ENCODE measurements at places on chromosomes 3 and 15. TPM values are rescaled to one million over a fixed set of nuclear protein-coding genes. Genes with fewer than 3 reads are reported as not detected.

The RNU6-1 gene
- not detected for total RNA-seq

The SNAPC5 gene
- total RNA-seq: 52.1 TPM

- no peak for DNase-seq
Measured at GRCh38 chr3:182375916-182376315, 417.4 kb upstream of the ATP11B start.

GRCh38 chr3:55313666-55314065 is 173.4 kb downstream of the WNT5A start:
- no peak for DNase-seq

- no peak for DNase-seq
Measured at GRCh38 chr15:96339619-96340347, 9.3 kb downstream of the NR2F2 start.

- DNase-seq: no peak
Measured at GRCh38 chr3:46966811-46967210, 9.7 kb downstream of the CCDC12 start.

GRCh38 chr3:53571264-53571663 is 76.9 kb downstream of the CACNA1D start:
- peak; percentile 22 for DNase-seq

The MCF2L2 gene
- total RNA-seq: 0.35 TPM

The GPR27 gene
- 1.0 TPM for total RNA-seq

The DAPK2 gene
- 1.1 TPM for total RNA-seq

GRCh38 chr3:34109846-34110245 is 311.4 kb downstream of the PDCD6IP start:
- DNase-seq: no peak

- peak; percentile 64 for DNase-seq
Measured at GRCh38 chr3:183275418-183275817, 22.4 kb downstream of the B3GNT5 start.

DNA sequence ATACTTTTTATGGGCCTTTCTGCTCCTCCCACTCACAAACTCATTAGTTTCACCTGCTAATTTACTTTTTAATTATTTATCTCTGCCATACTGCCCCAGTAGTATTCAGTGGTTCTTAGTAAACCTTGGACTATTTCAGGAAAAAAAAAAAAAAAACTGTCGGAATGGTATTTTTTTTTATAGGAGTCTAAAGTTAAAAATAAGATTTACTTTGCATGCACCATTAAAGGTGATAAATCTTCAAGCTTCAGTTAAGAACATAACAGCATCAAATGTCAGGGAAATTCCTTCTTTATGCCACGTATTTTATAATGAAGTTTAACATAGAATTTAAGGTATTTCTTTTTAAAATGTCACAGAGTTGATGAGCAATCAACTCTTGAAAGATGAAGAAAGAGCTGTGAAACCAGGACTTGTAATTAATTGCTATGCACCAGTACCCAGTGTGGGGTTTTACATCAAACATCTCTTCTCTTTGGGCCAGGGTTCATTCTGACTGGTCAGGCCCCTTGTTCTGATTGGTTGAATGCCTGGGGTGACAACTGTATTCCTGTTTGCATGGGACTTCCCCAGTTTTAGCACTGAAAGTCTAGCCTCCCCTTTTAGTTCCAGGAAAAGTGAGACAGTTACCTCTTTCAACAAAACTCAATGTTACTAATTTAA is 40.3 kb upstream of the PTPRG start:
- DNase-seq: no peak

DNA sequence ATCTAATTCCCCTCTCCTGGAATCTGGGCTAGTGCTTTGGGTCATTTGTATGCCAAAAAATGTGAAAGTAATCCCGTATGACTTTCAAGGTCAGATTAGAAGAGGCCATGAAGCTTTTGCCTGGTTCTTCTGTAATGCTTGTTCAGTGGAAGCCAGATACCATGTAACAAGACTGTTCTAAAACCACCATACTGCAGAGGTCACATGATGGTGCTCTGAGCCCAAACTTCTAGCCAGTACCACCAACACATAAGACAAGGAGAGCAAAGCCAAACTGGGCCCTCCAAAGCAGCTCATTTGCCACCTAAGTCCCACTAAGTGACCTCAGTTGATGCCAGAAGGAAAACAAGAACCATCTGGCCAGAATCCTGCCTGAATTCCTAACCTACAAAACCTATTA is 64.3 kb upstream of the MELTF start:
- no peak for DNase-seq

The DZIP3 gene
- total RNA-seq: 12.2 TPM

GRCh38 chr15:69583626-69584025 is 131.0 kb downstream of the RPLP1 start:
- no peak for DNase-seq

All from Calu3 (cell line).